ENCODE measurements at places on chromosomes 5 and 9. TPM values are rescaled to one million over a fixed set of nuclear protein-coding genes. Genes with fewer than 3 reads are reported as not detected.

Gene NFIL3
- 29.5 TPM for total RNA-seq

Gene OR13C4
- total RNA-seq, result not detected

Gene C5orf52
- total RNA-seq, result not detected

Gene ACTBL2
- not detected for total RNA-seq

Gene OLFM1
- 75.5 TPM for total RNA-seq

Gene NEUROG1
- total RNA-seq, result 0.49 TPM

Gene ANKRD31
- total RNA-seq, result 0.49 TPM

Gene ADRB2
- total RNA-seq, result 0.74 TPM

Gene ZNF483
- total RNA-seq, result 28.8 TPM

Gene PCDHGB4
- total RNA-seq, result 12.8 TPM

Gene C7
- total RNA-seq, result 4.4 TPM

Gene PCDHGA8
- total RNA-seq, result 5.4 TPM

Gene FOXI1
- total RNA-seq, result not detected

Gene PCDHGB7
- total RNA-seq, result 14.8 TPM
